ENCODE measurements at places on chromosomes 2 and 18. TPM values are rescaled to one million over a fixed set of nuclear protein-coding genes. Genes with fewer than 3 reads are reported as not detected.

GRCh38 chr2:98663511-98664090, 55.2 kb downstream of the UNC50 start:
- DNase-seq, result peak; percentile 64

DNA sequence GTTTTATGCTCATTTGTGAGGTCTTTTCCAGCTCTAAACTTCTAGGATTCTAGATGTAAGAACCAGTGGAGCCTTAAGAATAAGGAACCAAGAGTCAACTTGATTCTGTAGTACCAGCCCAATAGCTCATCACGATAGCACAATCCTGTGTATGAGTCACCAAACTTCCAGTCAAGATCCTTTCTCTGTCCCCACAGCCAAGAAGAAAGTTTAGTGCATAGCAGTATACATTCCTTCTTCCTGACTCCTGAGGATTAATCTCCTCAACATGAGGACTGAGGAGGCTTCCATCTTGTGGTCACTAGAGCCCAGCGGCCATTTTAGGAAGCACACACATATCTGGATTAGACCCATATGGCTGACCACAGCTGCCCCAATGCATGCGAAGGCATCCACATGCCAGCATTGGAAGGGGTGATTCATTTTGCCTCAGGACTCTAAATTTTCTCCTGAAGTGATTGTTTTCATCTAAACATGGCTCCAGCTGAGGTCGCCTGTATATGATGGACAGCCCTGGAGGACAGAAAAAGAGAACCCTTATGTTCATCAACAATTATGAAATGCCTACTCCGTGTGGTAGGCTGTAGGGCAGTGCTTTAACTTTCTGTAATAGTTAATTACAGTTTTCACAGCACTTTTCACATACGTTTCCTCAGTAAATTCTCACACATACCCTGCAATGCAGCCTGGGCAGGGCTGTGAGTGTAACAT, 53.5 kb downstream of the RASGRP3 start:
- no peak for DNase-seq

SNRPD1 gene
- total RNA-seq, result 24.4 TPM

KIF5C gene
- 21.3 TPM for total RNA-seq

C2orf80 gene
- total RNA-seq, result not detected

- no peak for DNase-seq
Measured at GRCh38 chr18:3848316-3848715, 398.3 kb downstream of the TGIF1 start.

DNA sequence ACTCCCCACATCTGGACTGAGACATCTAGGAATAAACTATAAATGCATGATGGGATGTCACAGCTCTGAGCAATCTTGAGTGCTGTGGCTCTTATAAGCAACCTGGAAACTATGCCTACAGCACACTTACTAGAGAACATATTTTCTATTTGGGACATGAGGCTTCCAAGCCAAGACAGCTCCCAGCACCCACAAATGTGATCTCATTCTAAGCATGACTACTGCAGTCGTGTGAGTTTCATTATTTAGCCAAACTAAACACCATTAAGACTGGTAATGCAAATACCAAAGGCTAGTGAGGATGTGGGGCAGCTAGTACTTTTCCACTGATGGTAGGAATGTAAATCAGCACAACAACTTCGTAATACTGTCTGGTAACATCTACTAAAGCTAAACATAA, 72.5 kb downstream of the RTTN start:
- no peak for DNase-seq

- no peak for DNase-seq
Measured at GRCh38 chr2:143223556-143223955, 94.3 kb downstream of the ARHGAP15 start.

KIAA2012 gene
- not detected for total RNA-seq

GRCh38 chr2:86453836-86454235, 12.7 kb downstream of the KDM3A start:
- DNase-seq, result no peak

GALR1 gene
- total RNA-seq, result not detected

SF3B1 gene
- total RNA-seq, result 601 TPM

All from CD4-positive, alpha-beta memory T cell (primary cell).